ENCODE measurements at places on chromosomes 5 and 9.

DNA sequence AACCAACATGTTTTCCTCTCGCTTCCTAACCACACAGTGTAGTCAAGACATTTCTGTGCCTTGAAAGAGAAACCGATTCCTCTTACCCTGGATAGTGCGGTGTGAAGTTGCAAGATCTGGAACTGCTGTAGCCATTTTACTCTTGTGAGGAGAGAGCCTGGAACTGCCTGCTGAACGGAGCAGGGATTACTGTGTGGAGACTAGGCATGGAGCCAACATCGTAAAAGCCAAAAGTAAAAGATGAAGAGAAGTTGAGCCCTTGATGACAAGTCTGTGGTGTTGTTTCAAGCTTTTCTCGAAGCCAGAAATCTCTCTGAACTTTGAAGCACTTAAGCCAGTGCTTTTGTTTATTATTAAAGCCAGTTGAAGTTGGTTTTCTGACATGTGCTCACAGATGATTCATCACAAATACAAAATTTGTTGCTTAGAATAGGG lies 110.1 kb upstream of the GRIN3A start:
- peak; percentile 32 for DNase-seq

DNA sequence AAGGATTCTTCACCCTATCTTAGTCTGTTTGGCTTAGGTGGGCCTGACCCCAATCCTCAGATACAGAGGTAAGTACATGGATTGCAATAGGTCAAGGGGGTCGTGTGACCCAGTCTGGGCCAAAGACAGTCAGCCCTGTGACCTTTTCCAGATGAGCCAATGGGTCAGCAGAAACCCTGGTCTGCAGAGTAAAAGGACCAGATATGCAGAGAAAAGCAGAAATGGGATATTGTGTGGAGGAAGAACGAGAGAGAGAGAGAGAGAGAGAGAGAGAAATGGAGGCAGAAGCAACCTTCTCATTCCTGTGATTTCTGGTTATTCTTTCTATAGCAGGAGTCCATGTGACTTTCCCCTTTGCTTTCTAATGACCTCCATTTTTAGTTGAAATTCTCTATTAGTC lies 40.4 kb upstream of the CRB2 start:
- DNase-seq = no peak

DNA sequence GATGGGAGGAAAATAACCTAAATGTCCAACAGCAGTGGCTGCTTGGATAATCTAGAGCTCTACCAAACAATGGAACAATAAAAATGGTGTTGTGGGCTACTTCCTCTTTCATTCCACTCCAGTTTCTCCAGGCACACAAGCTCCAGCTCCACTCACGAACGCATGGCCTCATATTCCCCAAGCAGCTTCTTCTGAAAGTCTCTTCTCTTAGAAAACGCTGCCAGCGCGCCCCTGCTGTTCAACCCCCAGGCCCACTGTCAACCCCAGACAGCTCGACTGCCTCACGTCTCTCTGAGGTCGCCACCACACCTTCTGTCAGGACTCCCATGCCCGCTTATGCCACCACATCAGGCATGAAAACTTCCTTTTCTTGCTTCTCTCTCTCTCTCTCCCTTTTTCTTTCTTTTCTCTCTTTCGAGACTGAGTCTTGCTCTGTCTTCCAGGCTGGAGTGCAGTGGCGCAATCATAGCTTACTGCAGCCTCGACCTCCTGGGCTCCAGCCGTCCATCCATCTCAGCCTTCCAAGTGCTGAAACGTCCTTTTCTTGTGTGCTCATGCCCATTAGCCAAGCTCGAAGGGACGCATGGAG lies 16.2 kb downstream of the OR2V2 start:
- DNase-seq = no peak

DNA sequence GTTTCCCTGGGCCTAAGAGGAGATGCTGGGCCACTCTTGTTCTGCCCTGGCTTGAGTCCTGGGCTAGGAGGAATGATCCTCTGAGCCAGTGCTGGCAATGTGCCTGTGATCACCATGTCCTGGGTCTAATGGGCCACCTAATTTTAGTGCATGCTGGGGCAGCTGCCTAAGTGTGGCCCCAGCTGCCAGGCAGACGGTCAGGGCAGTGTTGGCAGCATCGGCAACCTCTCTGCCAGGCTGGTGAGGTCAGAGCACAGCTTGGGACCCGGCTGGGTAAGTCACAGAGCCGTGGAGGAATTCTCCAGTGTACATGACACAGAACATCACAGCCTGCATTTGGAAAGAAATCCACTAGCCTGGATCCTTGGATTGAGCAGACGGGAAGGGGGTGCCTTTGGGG lies 21.4 kb upstream of the PITX1 start:
- DNase-seq = no peak

GRCh38 chr9:36597412-36598178 lies 24.9 kb downstream of the MELK start:
- DNase-seq = peak; percentile 57

DNA sequence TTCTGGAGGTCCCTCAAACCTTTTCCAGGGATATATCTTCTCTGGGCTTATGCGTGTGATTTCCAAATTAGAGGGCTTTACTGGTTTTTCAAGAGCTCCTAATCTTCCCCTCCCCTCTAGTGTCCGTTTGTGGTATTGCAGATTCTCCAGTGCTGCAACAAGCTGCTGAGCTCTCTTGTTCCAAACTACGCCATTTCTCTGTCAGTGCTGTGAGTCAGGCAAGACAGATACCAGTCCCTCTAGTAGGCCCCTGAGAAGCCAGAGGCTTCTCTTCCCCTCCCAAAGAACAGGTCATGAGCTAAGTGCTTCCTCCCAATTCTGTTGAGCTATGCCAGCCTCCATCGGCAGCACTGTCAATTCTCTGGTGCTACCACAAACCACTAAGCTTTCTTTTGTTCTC lies 149.5 kb downstream of the FANCC start:
- peak; percentile 54 for DNase-seq

- no peak for DNase-seq
These were observed 1085.7 kb downstream of the TAF11L14 start for GRCh38 chr5:18720002-18720401.

DNA sequence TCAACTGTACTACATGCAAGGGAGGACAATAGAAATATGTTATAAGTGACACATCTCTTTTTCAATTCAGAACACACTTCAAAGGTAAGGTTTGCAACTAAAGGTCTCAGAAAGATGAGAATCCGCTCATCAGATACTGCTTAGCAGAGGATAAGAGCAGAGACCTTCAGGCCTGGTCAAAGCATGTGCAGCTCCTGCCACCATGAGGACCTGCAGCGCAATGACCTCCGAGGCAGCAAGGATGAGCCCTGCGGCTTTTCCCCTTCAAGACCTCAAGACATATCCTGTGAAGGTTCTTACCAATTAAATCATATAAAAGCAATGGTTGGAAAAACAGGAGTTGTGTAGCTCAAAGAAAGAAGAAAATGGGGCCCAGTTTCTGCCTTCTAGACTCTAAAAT lies 135.8 kb downstream of the TRIM36 start:
- peak; percentile 20 for DNase-seq

DNA sequence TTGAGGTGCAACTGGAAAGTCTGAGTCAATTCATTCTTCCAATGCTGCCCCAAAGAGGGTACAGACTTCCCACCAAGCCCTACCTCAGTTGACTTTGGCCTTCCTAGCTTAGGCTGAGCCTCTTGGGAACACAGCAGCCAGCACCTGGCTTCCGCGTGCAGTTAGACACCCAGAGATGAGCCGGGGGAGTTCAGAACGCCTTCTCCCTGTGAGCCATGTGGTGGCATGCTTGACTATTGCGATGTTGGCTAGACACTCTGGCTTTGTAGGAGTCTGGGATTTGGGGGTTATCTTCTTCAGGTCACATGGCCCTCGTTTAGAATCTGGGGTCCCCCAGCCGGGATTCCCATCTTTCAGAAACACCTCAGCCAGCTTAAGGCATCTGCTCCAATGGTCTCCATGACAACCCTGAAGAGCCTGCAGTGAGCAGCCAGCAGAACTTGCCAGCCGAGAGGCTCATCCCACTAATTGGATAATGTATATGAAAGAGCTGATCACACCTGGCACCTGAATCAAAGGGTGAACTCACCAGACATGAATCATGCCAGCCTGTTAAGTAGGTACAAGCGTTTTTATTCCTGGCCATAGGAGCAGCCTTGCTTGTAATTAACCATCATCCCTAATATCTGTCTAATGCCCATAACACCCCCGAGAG lies 167.5 kb downstream of the SYK start:
- no peak for DNase-seq

GRCh38 chr5:50958852-50959457 lies 292.5 kb downstream of the PARP8 start:
- DNase-seq = peak; percentile 26
